ENCODE measurements at places on chromosomes 11 and 22.

DNA sequence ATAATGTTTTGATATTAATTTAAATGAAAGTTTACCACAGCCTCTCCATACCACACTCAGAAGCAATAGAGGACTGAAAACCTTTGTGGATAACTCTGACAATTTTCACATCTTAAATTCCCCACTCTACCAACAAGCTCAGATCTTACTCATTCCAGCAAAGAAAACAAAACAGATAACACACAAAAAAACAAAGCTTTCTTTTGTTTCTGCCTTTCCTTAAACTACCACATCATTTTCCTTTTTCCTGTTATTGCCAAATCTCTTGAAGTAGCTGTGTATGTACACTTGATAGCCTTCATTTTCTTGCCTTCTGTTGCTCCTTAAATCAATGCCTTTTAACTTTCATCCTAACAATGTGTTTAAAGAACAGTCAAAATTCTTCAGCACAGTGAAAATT lies 484.9 kb downstream of the NTM start:
- DNase-seq: no peak

GRCh38 chr11:128261011-128261421 lies 326.3 kb downstream of the ETS1 start:
- DNase-seq: no peak

GRCh38 chr11:120854988-120855387 lies 168.9 kb upstream of the TBCEL start:
- DNase-seq: no peak

GRCh38 chr22:43571181-43571580 lies 159.4 kb downstream of the MPPED1 start:
- no peak for DNase-seq

DNA sequence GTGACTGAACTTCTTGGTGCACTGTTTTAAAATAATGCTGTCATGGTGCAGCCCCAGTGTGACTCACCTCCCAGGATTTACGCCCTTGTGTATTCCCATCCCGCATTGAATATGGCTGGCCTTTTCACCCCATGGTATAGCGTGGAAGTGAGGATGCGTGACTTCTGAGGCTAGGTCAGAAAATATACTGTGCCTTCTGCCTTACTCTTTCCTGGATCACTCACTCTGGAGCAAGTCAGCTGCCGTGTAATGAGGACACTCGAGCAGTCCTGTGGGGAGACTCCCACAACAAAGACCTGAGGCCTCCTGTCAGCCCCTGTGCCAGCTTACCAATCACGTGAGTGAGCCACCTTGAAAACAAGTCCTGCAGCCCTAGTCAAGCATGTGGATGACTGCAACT lies 471.9 kb upstream of the KIRREL3 start:
- DNase-seq: no peak

- no peak for DNase-seq
Measured at GRCh38 chr11:117096201-117096991, 1.8 kb downstream of the SIK3 start.

DNA sequence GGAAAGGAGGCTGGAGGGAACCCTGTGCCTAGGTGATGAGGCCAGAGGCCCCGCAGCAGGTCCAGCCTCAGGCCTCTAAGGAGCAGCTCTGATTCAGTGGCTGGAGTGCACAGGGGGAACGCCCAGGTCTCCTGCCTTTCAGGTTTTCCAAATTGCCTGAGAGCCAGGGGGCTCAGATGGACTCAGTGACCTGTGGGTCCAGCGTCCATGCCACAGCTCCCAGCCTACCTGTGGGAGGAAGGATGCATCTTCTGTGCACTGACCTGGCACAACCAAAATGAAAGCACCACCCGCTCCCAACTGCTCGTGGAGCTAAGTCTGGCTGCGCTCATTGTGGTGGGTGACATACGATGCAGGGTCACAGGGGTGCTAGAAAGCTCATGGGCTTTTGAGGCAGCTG lies 82.8 kb downstream of the FEZ1 start:
- DNase-seq: no peak

GRCh38 chr22:19478045-19478900 lies 720 bp downstream of the UFD1 start:
- no peak for DNase-seq

DNA sequence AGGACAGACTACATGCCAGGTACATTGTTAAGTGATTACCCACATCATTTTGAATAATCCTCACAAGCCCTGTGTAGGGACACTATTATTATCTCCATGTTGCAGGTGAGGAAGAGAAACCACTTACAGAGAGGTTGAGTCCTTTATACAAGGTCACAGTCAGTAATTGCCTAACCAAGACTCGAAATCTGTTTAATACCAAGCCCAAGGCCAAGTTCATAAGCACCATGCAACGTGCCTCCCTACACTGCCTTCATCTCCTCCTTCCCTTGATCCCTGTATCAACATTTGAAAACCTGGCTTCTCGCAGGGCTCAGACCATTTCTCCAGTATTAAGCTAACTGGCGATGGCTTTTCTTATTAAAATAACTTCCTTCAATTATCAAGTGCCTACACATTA lies 41.7 kb upstream of the SEZ6L start:
- no peak for DNase-seq

DNA sequence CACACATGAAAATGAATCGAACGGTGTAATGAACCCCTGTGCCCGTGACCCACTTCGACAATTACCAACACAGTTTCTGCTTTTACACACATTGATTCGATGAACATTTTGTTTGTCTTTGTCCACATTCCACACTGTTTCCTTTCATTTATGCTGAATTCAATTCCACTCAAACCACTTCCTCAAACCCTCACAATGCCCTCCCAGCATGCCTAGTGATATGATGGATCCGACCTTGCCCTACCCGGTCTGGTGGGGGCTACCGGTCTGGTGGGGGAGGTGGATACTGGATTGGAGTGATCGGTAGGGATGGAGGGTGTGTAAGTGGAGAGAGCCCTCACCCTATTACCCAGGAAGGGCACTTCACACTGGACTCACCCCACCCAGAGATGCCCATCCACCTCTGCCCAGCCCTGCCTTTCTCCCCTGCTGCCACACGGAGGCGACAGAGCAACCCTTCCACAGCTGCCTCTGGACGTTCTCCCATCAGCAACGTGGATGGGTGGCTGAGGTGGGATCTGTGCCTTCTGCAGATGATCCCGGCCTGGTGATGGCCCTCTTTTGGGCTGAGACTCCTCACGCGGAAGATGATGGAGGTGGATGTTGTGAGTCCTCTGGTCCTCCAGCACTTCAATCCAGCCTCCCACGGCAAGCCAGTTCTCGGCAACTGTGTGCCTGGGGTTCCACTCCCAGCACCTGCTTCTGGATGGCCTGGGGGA lies 33.0 kb upstream of the P2RY2 start:
- no peak for DNase-seq

GRCh38 chr22:49393526-49393925 lies 434.1 kb downstream of the BRD1 start:
- DNase-seq: no peak

GRCh38 chr11:65016705-65017104 lies 2.7 kb downstream of the ARL2 start:
- DNase-seq: no peak

DNA sequence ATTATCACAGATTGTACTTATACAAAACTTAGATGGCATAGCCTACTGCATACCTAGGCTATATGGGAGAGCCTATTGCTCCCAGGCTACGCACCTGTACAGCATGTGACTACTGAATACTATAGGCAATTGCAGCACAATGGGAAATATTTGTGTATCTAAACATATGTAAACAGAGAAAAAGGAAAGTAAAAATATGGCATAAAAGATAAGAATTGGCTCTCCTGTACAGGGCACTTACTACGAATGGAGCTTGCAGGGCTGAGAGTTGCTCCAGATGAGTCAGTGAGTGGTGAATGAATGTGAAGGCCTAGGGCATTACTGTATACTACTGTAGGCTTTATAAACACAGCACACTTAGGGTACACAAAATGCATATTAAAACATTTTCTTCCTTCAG lies 13.2 kb downstream of the APOL6 start:
- no peak for DNase-seq

DNA sequence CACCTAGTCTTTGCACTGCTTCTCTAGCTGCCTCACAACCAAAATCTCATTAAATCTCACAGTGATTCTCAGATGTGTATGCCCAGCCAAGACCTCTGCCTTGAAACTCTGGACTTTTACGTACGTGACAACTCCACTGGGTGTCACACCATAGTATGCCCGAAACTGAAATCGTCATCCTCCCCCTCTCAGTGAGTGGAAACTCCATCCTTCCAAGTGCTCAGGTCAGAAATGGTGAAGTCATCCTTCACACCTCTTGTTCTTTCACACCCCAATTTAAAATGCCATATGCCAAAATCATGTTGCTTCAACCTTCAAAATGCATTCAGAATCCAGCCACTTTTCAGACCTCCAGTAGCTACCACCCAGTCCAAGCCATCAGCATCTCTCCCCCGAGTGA lies 42.5 kb downstream of the SFI1 start:
- no peak for DNase-seq

- no peak for DNase-seq
Measured at GRCh38 chr11:71307811-71308645, 55.7 kb upstream of the SHANK2 start.

DNA sequence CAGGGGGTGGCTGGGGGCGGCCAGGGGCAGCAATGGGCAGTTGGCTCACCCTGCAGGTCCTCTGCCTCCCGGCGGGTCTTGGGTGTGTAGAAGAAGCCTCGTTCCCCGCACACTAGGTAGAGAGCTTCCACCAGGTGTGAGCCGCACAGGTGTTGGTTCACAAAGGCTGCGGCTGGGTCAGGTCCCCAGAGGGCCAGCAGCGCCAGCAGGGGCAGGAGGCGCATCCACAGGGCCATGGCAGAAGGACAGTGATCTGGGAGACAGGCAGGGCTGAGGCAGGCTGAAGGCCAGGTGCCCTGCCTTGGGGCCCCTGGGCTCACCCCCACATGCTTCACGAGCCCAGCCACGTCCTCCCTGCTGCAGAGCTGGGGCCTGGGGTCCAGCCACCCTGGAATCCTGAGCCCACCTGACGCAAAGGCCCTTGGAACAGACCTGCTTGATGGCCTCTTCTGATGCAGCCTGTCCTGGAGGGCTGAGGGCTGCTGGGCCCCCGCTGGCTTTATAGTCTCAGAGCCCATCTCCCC lies at the start of gene INS:
INS (minus strand) TSS at position 474 of the 524 bp plus-strand sequence; CDS start at position 236, 238 bp downstream.
- DNase-seq: no peak

- peak; percentile 62 for DNase-seq
Measured at GRCh38 chr11:101915791-101916291, 481 bp downstream of the ANGPTL5 start.

GRCh38 chr22:39352306-39352891 lies 2.6 kb downstream of the SYNGR1 start:
- no peak for DNase-seq

- DNase-seq: no peak
Measured at GRCh38 chr11:117972629-117973502, 13.3 kb upstream of the IL10RA start.

- DNase-seq: no peak
Measured at GRCh38 chr11:8318536-8318935, 54.9 kb upstream of the LMO1 start.

DNA sequence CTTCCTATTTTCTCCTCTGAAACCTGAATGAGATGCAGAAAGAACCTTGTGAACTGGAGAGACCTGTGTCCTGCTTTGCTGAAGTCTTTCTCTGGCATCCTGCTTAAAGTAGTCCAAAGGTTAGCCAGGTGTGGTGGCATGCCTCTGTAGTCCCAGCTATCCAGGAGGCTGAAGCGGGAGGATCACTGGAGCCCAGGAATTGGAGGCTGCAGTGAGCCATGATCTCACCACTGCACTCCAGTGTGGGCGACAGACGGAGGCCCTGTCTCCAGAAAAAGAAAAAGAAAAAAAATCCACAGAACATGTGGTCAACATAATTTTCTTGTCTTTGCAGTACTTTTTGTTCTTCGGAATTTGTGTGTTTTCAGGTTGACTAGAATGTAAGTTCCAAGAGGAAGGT lies 2.3 kb upstream of the KREMEN1 start:
- no peak for DNase-seq

GRCh38 chr11:62593434-62594044 lies 2.2 kb upstream of the TUT1 start:
- no peak for DNase-seq

DNA sequence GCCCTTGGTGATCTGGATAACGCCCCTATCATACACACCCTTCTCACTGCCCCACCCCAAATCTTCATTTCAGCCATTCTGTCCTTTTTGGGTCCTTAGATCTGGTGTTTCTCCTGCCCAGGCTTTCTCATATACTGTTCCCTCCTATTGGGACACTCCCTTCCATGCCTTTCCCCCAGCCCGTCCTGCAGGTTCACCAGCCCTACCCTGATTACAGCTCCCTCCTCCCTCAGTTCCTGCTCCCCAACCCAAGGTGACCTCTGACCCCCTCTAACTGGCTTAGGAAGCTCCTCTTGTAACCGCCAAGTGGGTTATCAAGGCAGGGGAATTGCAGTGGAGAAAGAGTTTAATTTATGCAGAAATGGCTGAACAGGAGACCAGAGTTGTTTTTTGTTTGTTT lies 13.0 kb downstream of the MTFP1 start:
- DNase-seq: no peak

DNA sequence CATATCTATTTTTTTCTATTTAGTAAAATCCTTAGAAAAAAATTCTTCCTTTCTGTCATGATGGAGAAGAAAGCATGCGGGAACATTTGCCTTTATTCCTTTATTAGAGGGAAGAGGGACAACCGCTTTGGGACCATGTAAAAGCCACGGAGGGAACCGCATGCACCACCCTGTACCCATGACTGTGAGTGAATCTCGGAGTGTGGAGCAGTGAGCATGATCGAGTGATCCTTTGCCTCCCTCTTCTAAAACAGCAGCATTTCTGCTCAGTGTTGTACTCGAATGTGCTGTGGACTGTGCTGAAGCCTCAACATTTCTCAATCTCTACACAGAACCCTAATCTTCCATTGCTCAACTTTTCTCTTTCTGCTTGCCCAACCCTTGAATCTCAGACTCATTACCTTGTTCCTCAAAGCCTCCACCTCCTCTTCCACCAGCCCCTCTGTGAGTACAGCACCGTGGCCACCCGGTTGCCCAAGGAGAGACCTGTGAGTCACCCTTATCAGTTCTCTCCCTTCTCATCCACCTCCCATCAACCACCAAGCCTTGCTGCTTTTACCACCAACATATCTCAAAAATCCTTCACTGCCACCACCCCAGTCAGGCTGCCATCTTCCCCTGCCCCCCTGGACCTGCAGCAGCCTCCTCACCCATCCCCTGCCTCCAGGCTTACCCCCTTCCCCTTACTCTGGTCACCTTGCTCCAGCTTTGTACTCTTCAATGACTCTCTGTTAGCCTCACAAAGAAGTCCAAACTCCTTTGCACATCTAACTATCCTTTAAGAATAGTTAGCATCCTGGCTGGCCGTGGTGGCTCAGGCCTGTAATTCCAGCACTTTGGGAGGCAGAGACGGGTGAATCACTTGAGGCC lies 103.1 kb downstream of the NAT10 start:
- DNase-seq: no peak
